ENCODE measurements at places on chromosomes 1 and 21.

DNA sequence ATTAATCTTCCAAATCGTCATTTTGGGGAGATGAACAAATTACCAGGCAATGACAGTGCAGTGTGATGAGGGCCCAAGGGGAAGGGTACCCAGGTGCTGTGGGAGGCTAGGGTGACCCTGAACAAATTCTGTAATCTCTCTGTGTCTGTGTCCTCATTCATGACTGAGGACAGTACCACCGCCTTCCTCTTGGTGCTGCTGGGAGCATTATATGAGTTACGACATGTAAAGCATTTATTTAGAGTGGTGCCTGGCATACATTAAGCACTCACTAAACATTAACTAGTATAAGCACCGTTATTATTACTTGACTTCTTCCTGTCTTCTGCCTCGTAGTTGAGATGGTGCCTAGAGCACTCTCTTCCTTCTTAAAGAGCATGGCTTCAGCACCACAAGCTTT lies 468.2 kb upstream of the VAMP3 start:
- DNase-seq = no peak

- no peak for DNase-seq
Observed at GRCh38 chr1:211133393-211133835, 534 bp downstream of the KCNH1 start.

DNA sequence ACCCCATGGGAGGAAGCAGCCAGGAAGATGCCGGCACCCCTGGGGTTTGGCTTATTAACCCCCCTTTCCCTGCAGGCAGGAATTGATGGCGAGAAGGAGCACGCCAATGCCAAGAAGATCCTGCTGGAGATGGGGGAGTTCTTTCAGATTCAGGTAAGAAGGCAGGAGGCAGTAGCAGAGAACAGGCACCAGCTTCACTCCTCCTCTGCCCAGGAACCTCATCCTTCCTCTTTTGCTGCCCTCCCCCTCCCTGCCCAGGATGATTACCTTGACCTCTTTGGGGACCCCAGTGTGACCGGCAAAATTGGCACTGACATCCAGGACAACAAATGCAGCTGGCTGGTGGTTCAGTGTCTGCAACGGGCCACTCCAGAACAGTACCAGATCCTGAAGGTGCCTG lies 1.2 kb upstream of the RUSC1 start:
- DNase-seq = no peak

DNA sequence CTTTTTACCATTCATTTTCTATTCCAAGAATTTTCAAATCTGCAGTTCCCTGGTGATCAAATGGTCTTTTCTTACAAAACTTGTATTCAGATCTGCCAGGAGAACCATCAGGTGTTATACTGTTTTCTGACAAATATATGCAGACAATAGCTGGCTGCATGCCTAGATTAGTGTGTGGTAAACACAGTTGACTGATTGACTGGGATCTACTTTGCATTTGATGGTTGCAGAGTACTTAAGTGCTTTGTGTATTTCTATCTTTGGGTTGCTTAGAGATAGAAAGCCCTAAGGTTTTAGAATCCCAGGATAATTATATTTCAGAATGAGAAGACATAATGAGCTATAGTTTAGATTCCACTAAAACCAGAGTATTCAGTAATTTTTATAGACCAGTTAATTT lies 102.0 kb upstream of the CHODL start:
- DNase-seq = no peak

GRCh38 chr1:15260418-15261154 lies 13.6 kb downstream of the FHAD1 start:
- no peak for DNase-seq

- DNase-seq = no peak
Observed at GRCh38 chr1:245444147-245444828, 289.5 kb downstream of the KIF26B start.

DNA sequence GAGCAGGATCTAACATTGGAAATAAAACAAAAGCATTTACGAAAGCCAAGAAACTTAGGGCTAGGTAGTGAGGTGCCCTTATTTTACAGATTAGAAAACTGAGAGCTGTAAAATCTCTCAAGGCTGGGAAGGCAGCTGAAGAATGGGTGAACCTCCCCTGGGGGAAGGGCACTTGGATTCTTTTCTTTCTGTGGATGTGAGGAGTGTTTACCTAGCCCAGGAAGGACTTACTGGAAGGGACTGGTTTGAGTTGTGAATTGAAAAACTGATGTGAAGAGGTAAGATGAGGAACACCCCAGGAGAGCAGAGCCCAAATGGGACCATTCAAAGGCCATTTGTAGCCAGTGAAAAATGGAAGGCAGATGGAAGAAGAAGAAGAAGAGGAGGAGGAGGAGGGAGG lies 74.7 kb upstream of the NGF start:
- no peak for DNase-seq

DNA sequence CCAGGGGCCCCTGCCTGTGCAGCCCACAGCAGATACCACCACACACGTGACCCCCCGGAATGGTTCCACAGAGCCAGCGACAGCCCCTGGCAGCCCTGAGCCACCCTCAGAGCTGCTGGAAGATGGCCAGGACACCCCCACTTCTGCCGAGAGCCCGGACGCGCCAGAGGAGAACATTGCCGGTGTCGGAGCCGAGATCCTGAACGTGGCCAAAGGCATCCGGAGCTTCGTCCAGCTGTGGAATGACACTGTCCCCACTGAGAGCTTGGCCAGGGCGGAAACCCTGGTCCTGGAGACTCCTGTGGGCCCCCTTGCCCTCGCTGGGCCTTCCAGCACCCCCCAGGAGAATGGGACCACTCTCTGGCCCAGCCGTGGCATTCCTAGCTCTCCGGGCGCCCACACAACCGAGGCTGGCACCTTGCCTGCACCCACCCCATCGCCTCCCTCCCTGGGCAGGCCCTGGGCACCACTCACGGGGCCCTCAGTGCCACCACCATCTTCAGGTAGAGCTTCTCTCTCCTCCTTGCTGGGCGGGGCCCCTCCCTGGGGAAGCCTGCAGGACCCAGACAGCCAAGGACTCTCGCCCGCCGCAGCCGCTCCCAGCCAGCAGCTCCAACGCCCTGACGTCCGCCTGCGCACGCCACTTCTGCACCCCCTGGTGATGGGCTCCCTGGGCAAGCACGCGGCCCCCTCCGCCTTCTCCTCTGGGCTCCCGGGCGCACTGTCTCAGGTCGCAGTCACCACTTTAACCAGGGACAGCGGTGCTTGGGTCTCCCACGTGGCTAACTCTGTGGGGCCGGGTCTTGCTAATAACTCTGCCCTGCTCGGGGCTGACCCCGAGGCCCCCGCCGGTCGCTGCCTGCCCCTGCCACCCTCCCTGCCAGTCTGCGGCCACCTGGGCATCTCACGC lies 51.0 kb downstream of the COL18A1 start:
- DNase-seq = no peak

DNA sequence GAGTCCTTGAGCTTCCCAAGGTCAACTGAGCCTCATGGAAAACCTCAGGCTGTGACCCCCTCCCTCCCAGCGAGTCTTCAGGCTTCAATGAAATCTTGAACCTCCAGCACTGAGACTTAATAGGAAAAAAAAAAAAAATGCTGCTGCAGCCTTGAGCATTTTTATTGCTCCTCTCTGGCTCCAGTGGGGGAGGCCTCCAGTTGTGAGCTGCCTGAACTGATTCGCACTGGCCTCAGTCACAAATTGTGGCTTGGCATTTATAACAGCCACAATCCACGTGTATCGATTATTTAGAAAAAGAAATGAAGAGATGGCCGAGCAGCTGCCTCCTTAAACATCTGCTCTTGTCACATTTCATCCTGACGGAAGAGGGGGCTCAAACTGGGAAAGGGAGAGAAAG lies 173.0 kb downstream of the PRDM2 start:
- no peak for DNase-seq

GRCh38 chr1:152013664-152014237 lies 20.1 kb upstream of the S100A10 start:
- no peak for DNase-seq

- DNase-seq = no peak
Observed at GRCh38 chr1:11874258-11874562, 15.5 kb upstream of the NPPB start.

- no peak for DNase-seq
Observed at GRCh38 chr21:44720170-44720569, 8.8 kb upstream of the TSPEAR start.

- DNase-seq = no peak
Observed at GRCh38 chr1:176602388-176603004, 139.5 kb downstream of the PAPPA2 start.

DNA sequence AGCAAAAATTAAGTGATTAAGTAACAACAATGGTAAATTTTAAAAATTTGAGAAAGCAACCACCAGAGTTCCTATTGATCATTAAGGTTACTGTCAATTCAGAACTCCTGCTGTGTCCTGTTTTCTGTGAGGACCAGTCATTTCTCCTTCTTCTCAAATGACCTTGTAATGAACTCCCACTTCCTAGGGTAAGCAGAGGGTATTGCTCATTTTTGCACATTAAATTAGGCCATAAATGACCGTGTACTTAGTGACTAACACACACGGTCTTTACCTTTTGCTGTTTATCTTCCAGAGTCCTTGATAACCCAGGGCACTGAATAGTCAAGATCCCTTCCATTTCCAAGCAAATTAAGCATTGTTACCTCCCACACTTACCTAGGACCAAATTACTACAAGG lies 227.5 kb upstream of the LYPLAL1 start:
- no peak for DNase-seq

- DNase-seq = no peak
Observed at GRCh38 chr1:50724626-50725286, 235.3 kb downstream of the FAF1 start.

GRCh38 chr1:173475564-173476196 lies 1.5 kb upstream of the PRDX6 start:
- no peak for DNase-seq

DNA sequence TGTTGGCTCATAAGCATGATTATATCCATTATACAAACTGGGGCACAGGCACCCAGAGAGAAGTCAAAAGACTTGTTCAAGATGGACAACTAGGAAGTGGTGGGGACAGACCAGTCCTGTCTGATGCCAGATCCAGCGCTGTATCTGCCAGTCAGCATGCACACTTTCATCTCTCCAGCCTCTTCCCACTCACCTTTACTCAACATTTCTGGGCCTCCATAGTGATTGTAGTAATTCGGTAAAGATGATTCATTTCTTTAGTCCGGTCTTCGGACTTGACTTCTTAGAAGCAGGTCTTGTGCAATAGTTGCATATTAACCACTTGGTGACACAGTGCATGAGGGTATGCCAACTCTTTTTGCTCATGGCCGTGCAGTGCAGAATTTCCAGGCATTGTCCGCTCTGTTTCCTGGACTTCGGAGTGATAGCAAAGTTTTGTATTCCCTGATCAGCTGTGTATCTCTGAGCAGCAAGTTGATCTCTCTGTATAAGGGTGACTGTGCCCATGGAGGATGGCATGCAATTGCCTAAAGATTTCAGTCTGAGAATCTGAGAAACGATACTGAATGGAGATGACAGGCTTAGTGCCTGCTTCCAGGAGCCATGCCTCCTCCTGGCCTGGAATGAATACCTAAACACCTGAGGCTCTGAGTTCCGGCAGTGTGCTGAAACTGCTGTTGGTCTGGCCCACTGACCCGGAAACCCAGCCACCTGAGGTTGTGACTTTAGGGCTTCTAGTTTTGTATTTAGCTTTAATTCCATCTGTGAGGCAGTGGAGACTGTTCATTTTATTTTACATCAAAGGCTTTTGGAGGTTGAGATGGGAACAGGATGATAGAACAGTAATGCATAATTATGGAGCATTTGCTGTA lies 39.0 kb downstream of the GALNT2 start:
- DNase-seq = no peak

DNA sequence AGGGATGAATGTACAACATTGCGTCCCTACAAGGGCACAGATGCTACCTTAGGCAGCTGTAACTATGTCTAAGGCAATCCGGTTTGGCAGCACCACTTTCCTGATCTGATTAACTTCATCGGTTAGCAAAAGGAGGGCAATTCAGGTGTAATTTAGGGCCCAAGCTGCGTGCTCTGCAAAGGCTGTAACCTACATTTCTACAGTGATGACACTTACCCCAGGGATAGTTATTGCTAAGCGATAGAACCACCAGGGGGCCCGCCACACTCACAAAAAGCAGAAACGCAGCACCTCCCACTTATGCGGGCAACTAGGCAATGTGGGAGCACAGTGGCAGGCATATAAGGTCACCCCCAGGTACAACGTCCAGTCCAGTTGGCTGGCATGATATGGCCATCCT lies 113.5 kb downstream of the GDAP2 start:
- DNase-seq = no peak

DNA sequence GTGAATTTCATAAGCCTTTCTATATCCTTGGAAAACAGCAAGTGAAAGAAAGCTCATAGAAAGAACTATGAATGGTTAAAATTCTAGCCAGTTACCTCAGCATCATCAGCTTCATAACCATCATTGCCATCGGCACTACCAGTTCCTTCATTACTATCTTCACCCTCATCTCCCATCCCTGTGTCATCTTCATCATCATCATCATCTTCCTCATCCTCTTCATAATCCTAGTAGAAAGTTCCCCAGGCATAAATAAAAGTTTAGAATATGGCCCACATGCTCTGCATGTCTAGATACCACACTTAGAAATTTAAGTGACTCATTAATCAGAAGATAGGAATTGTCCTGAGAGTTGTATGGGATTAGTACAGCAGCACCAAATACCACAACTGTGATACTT lies 49.0 kb downstream of the TPR start:
- no peak for DNase-seq

DNA sequence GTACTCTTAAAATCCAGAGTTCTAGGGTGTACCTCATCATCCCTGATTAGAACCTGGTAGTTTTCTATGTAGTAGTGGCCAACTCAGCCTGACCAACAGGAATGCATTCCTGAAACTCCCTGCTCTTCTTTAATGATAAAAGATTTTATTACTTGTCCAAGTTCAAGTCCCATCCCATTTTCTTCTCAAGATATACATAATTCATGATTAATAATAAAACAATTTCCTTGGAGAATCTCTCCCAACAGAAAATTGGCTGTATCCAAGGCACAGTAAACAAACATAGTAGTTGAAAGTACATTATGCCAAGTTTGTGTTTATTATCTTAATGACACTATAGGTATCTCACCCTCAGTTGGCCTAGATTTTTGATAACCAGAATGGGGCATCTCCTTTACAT lies 714.1 kb upstream of the ADAMTS5 start:
- no peak for DNase-seq

DNA sequence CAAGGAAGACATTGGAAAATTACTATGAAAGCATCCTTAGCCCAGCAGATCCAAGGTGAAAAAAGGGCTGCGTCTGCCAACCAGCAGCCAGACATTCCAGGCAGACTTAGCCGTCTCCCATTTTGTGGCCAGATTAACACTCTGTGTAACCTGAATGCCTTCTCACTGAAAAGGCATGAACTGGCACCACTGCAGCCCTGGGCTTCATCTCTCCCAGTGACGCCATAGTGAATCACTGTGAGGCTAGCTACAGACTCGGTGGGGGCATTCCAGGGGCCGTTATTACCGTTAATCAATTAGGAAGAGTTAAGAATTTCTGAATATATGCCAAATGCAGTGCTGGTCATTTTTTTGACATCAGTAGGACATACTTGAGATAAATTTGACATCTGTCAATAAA lies 627.4 kb downstream of the LMO4 start:
- no peak for DNase-seq

DNA sequence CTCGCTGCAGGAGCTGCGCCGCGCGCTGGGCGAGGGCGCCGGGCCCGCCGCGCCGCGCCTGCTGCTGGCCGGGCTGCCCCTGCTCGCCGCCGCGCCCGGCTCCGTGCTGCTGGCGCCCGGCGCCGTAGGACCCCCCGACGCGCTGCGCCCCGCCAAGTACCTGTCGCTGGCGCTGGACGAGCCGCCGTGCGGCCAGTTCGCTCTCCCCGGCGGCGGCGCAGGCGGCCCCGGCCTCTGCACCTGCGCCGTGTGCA lies 730 bp downstream of the OLIG1 start:
- DNase-seq = no peak

All from activated CD8-positive, alpha-beta memory T cell treated with anti-CD3 and anti-CD28 coated beads for 4 hours (primary cell).